Metanephros (tissue), 2 donors: ENCODE measurements at places on chromosomes 7 and 10. TPM values are rescaled to one million over a fixed set of nuclear protein-coding genes. Genes with fewer than 3 reads are reported as not detected.

OPALIN gene
- total RNA-seq: not detected

SPDYE9 gene
- total RNA-seq: not detected

HELLS gene
- total RNA-seq: 72.1 TPM

MUC12 gene
- total RNA-seq: not detected

CCDC3 gene
- 9.2 TPM for total RNA-seq

MPP7 gene
- 9.1 TPM for total RNA-seq

IDI2 gene
- total RNA-seq: not detected

FKBP6 gene
- total RNA-seq: not detected

CH25H gene
- 0.41 TPM for total RNA-seq

GIMAP5 gene
- total RNA-seq: 17.0 TPM

INA gene
- total RNA-seq: 0.58 TPM

ECHDC3 gene
- total RNA-seq: 30.1 TPM

SEMA3C gene
- 139 TPM for total RNA-seq

TWIST1 gene
- 11.3 TPM for total RNA-seq

ZNF37A gene
- 15.7 TPM for total RNA-seq

OPN4 gene
- not detected for total RNA-seq

ASIC3 gene
- 0.76 TPM for total RNA-seq

CFAP46 gene
- total RNA-seq: 4.6 TPM

GRM8 gene
- total RNA-seq: 8.1 TPM

ZNF248 gene
- 22.9 TPM for total RNA-seq

KIAA1217 gene
- total RNA-seq: 103 TPM

PHF14 gene
- 75.2 TPM for total RNA-seq

INTS15 gene
- 30.8 TPM for total RNA-seq

TAS2R3 gene
- total RNA-seq: 7.1 TPM

WASHC2C gene
- total RNA-seq: 46.4 TPM

ATOH7 gene
- total RNA-seq: 1.5 TPM

KEL gene
- 3.2 TPM for total RNA-seq

NXPH1 gene
- total RNA-seq: 0.23 TPM

GPR26 gene
- not detected for total RNA-seq
